AG10803 (cell line): ENCODE measurements at places on chromosomes 12 and 14.

GRCh38 chr12:91774434-91774921 is 371.2 kb downstream of the BTG1 start:
- peak; percentile 29 for DNase-seq

DNA sequence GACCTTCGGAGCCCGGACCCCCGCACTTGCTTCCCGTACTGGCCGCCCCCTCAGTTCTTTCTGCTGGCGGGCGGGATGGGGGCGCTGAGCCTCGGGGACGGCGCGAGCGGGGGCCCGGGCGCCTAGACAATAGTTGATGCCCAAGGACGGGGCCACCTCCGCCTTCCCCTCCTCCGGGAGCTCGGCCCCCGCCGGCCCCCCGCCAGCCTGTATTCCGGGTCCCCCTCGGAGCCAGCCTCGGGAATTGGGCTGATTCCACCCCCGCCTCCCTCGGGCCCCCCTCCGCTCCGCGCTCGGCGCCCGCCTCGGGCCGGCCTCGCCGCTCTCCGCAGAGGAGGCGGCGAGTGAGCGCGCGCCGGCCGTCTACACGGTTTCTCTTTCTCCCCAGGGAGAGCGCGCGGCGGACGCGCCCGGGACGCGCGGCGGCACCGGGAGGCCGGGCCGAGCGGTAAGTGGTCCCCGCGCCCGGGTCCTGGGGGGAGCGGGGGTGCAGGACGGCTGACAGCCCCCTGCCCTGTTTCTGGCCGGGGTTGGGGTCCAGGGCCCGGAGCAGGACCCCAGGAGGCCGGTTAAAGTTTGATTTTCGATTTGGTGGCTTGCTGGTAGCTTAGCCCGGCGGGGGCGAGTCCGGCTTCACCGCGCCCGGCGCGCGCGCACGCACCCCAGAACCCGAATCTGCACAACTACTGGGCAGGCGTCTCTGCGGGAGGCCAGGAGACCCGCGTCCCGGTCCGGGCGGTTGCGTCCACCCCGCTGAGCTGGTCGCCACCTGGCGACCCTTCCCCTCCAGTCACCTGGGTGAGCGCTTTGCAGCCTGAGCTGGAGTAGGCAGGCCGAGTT is 413.7 kb downstream of the PCNX1 start:
- peak; percentile 66 for DNase-seq

DNA sequence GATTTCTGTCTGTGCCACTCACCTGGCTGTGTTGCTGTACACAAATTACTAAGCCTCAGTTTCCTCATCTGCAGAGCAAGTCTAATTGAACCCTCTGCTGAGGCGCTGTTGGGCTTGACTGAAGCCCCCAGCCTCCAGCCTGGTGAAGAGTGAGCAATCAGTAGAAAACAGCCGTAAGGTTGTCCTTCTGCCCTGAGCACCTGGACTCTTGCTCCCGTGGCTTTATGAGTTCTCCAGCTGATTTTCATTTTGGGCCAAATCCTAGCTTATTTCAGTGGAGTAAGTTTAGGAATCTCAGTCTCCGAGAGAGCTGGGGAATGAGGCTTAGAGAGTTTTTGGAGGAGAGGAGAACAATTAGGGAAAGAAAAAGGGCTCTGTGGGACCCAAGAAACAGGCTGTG is 133.9 kb upstream of the EVL start:
- no peak for DNase-seq

GRCh38 chr12:122547330-122547729 is 20.3 kb downstream of the KNTC1 start:
- DNase-seq, result no peak

GRCh38 chr14:101084436-101084826 is 180.9 kb upstream of the RTL1 start:
- no peak for DNase-seq

GRCh38 chr14:102333390-102333789 is 13.8 kb downstream of the ZNF839 start:
- no peak for DNase-seq

DNA sequence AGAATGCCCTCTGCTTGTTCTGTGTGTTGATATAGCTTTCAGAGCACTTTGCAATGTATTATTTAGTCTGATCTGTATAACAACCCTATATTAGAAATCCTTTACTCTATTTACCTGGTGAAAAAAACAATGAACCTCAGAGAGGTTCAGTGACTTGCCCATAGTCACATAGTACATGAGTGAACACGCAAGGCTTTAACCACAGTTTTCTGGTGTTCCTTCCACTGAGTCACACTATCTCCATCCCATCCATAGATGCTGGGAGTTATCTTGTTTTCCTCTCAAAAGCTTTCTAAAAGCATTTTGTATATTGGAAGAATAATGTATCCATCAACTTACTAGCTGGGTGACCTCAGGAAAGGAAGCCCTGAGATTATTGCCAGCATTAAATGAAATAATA is 104.5 kb downstream of the NT5DC3 start:
- no peak for DNase-seq

DNA sequence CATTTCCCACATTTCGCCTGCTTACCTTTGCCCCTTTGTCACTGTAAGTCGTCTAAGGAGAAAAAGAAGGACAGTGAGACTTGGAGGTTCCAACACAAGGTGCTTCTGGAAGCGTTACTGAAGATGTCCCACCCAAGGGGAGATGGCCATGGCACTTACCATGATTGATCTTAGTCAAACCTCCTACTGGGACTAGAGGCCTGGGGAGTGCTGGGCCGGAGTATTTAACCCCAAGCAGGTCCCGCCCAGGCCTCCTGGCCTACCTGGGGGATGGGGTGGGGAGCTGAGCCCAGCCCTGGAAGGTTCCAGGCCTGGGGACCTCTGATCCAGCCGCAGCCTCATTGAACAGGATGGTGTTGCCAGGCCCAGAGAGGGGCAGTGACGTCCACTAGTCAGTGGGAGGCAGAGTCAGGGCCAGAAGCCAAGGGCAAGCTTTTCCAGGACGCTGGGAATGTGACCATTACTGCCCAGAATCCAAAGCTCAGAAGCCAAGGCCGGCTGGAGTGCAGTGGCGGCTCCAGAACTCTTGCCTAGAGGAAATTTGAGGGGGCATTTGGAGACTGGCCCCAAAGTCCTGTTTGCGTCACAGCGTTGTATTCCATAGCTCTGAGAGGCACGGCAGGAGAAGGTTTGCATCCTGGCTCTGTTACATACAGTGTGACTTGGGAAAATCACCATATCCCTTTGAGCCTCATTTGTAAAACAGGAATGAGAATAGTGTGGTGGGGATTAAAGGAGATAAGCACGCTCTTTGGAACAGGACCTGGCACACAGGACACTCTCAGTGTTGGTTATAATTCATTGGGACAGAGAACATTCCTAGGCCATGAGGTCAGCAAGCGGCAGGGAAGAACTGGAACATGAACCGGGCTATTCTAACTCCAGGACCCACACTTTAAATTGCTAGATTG is at the start of gene HPD:
Gene HPD (minus strand): TSS at position 198 of the 911 bp plus-strand sequence. CDS start 36 bp downstream, at position 162.
- DNase-seq, result peak; percentile 82

DNA sequence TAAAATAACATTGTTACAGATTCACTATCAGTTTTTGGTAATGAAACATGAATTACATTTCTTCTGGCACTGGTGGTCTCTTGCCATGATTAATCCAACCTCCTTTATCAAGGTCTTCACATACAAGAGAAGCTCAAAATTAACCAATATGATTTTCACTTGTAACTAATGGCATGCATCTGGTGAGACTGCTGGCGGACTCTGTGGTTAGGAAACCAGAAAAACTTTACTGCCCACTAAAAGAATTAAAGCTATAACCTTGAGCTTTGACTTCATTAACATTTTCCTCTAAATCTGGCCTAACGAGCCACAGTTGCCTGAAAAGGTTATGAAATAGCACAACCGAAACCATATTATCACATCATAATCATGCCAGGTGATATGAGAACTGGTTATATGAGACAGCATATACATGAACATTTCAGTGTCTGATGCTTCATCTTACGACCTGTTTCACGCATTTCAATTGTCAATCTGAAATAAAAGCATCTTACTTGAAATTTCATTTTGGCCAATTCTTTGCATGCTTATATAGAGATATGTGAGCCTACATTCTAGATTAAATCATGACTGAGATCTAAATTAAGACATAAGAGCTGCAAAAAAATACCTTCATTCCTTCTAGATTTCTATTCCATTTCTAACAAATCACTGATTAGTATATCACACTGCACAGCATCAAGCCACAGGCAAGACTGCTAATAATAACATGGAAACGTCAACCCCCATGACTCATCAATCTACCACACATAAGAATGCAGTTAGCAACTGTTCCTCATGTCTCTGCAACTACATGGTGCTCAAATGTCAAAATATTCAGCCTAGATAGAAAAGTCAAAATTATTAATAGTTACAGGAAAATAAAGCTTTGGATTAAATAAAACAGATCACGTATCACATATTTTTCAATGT is 89.3 kb downstream of the OSBPL8 start:
- peak; percentile 84 for DNase-seq

DNA sequence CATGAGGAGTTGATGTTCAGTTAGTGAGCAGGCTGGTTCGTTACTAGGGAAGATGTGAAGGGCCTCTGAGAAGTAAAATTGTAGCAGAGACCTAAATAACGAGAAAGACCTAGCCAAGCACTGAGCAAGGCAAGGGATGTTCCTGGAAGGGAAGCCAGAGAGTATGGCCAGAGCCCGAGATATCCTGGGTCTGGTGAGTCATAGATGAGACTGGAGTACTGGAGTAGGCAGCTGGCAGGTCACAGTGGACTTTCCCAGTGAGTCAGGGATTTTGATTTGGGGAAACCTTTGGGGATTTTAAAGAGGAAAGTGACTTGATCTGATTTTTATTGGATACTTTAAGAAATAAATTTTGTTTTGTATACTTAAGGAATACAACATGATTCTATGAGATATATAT is 369.0 kb downstream of the DIO2 start:
- DNase-seq, result peak; percentile 9

GRCh38 chr14:65198346-65198745 is 96.0 kb upstream of the MAX start:
- DNase-seq, result no peak

DNA sequence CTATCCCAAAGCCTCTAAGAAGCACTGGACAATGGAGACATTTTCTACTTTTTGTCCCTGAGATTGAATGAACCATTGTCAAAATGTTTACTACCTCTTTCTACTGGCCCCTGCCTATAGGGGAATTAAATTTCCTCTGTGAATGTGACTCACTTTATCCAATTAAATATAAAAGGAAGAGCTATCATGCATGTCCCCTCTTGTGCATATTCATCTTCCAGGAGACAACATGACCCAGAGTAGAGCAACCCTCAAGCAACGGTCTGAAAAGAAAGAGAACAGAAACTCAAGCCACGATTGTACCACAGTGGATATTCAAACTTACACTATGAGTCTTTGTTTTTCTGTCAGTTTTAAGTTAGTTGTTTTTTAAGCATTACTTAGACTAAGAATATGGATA is 938.4 kb upstream of the ATXN7L3B start:
- no peak for DNase-seq

DNA sequence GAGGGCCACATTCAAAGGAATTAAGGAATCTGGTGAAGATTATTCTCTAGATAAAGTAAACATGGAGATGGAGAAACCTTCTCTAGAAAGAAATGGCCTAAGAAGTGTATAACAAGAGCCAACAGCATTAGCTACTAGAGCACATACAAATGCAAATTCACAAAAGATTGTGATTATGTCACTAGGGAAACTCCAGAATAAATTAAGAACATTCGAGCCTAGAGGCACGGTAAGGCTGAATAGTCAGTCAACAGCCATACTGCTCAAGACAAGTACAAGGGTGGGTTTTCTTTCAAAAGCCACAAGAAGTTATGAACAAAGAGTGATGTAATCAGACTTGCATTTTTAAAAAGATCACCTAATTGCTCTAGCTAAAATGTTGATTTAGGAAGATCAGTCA is 25.4 kb downstream of the PPP4R3A start:
- DNase-seq, result no peak

DNA sequence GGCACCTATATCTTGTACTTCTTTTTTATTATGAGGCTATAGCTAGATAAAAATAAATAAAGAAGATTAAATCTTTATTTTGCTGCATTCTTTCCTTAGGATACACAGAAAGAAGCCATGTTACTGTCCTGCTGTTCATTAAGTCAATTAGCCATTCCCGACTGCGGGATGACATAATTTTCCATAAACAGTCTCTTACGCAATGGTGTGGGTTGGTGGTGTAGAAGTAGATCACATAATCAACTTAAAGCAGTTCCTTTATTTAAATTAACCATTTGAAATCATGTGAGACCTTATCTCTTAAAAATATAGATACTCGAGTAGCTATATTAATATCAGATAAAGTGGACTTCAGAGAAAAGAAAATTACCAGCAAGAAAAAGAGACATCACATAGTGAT is 40.2 kb downstream of the TAOK3 start:
- no peak for DNase-seq

- peak; percentile 66 for DNase-seq
Measured at GRCh38 chr14:55077170-55078151, 26.0 kb downstream of the MAPK1IP1L start.

- DNase-seq, result no peak
Measured at GRCh38 chr12:15706010-15706676, 83.0 kb downstream of the EPS8 start.

DNA sequence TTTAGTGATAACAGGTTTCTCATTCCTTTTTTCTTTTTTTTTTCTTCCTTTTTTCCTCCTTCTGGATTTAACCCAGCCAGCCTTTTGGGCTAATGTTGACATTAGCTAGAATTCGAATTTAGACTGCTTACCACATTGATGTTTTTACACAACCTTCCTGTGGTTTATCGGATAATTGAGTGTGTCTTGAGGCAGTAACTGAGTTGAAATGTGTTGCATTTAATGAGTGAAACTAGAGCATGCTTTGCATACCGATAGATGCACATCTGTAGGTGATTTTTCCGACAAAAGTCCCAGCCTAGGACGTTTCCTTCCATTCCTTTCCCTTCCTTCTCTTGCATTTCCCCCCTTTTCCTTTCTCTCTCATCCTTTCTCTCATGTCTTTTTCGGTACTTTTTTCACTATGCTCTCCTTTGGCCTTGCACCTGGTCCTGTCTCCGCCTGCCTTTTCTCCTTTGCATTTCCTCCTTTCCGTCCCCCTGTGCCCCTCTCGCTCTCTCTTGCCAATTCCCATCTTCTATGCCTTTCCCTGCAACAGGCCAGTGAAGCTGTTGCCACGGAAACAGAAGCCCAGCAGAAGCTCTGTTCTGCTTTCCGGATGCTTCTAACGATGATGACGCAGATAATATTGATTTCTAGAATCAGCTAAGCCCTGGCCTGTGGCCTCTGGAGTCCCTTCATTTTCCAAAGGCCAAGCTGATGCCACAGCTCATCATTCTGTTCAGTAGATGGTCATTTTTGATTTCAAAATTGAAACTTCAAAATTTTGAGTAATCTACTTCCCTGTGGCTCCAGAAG is 76.1 kb downstream of the SLC25A47 start:
- DNase-seq, result peak; percentile 52

- DNase-seq, result no peak
Measured at GRCh38 chr12:93139028-93139665, 210.1 kb upstream of the EEA1 start.

GRCh38 chr12:38788106-38788505 is 117.3 kb downstream of the CPNE8 start:
- no peak for DNase-seq

- no peak for DNase-seq
Measured at GRCh38 chr12:39393890-39394289, 49.0 kb downstream of the KIF21A start.

- peak; percentile 62 for DNase-seq
Measured at GRCh38 chr12:122062832-122063693, 15.5 kb upstream of the MLXIP start.
